Spinal cord (tissue), 10 donors: ENCODE measurements at places on chromosomes 2 and 18.

DNA sequence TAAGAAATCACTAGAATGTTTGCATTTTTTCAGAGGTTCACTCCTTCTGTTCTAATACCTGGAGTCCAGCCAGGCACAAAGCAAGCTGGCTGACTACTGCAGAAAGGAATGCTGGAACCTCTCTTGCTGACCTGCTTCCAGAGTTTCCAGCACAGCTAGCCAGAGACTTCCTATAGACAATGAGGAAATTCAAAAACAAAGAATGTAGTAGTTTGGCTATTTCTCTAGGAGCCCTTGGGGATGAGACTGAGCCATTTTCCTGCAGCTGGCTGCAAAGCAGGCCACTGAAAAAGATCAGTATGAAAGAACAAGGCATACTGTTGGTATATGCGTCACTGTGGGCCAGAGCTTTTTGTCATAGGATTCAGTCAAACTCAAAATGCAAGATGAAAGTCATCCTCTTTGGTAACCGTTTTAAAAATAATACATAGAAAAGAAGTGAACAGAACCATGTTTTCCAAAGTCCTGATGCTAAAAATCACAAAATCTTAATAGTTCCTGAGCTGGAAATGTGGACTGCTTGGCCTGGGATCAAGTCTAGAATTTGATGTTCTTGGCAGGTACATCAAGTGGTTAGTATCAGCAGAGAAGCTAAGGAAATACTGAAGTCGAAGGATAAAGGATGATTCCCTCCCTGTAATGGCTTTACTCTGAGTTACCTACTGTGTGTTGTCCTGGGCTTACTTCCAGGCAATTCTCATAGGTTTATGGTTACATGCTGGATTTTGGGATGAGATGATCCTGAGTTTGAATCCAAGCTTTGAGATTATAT is 9.0 kb upstream of the DSEL start:
- no peak for DNase-seq

DNA sequence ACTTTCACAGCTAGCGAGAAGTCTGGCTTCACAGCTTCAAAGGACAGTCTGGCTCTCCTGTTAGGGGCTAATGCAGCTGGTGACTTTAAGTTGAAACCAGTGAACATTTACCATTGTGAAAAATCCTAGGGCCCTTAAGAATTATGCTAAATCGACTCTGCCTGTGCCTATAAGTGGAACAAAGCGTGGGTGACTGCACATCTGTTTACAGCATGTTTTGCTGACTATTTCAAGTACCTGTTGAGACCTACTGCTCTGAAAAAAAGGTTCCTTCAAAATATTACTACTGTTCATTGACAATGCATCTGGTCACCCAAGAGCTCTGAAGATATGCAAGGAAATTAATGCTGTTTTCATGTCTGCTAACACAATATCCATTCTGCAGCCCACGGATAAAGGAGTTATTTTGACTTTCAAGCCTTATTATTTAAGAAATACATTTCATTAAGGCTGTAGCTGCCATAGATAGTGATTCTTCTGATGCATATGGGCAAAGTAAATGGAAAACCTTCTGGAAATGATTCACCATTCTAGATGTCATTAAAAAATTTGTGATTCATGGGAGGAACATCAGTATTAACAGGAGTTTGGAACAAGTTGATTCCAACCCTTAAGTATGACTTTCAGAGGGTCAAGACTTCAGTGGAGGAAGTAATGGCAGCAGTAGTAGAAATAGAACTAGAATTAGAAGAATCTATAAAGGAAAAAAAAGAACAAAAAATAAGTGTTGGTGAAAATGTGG is 48.9 kb downstream of the POLR1A start:
- no peak for DNase-seq

- DNase-seq: no peak
Observed at GRCh38 chr2:121355488-121355887, 70.5 kb upstream of the TFCP2L1 start.

- DNase-seq: no peak
Observed at GRCh38 chr2:11980809-11981208, 234.4 kb downstream of the LPIN1 start.

DNA sequence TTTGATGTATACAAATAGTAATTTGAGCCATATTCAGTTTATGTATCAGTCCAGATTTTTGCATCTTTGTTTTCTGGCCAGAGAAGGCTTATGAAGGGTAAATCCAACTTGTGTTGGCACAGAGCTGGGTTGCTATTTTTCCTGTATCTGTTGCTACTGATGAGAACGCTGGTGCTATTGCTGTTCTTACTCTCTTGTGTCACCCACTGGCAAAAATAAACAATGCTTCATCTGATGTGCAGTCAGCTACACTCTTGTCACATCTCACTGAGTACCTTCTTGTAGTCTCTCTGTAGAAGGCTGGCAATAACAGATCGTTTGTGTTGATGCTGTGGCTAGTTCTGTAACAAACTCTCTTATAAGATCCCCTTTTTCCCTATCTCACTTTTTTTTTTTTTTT is 323.4 kb downstream of the CDH19 start:
- DNase-seq: no peak

GRCh38 chr2:109720380-109721106 is 73.6 kb upstream of the RGPD5 start:
- no peak for DNase-seq

- no peak for DNase-seq
Observed at GRCh38 chr2:237691029-237691907, 63.9 kb downstream of the LRRFIP1 start.

DNA sequence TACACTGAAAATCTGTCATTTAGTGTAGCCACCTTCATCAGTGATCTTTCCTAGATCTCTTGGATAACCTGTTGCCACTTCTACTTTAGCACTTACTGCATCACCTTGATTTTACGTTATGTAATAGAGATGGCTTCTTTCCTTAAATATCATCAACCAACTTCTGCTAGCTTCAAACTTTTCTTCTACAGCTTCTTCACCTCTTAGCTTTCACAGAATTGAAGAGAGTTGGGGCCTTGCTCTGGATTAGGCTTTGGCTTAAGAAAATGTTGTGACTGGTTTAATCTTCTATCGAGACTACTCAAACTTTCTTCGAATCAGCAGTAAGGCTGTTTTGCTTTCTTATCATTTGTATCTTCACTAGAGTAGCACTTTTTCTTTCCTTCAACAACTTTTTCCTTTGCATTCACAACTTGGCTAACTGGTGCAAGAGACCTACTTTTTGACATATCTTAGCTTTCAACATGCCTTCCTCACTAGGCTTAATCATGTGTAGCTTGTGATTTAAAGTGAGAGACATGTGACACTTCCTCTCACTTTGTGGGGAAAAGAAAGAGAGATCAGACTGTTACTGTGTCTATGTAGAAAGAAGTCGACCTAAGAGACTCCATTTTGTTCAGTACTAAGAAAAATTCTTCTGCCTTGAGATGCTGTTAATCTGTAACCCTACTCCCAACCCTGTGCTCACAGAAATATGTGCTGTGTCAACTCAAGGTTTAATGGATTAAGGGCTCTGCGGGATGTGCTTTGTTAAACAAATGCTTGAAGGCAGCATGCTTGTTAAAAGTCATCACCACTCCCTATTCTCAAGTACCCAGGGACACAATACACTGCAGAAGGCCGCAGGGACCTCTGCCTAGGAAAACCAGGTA is 99.6 kb downstream of the ATL2 start:
- no peak for DNase-seq

DNA sequence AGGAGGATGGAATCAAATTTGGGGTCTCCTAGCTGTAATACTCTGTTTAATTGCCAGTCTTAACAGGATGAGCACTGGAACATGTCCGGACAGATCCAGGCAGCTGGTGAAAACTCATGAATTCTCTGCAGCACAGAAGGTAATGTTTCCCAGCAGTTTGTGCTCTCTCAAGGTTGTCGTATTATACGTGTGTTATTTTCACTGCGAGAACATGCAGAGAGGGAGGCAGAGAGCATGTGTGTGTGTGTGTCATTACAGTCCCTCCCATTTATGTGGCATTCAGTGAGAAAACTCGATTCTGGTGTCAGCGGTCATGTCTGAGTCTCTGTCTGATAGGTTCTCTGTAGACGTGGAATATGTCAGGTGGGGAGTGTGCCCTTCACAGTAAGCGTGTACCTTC is 150.2 kb upstream of the POU3F3 start:
- DNase-seq: peak; percentile 35

DNA sequence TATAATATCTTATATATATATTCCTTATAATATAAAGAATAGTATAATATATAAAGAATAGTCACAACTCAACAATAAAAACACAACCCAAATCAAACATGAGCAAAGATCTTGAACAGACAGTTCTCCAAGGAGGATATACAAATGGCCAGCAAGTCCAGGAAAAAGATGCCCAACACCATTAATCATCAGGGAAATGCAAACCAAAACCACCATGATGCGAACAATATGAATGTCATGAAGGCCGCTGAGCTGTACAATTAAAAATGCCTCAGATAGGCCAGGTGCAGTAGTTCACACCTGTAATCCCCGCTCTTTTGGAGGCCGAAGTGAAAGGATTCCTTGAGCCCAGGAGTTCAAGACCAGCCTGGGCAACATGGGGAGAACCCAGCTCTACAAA is 58.9 kb downstream of the SLC35F5 start:
- DNase-seq: no peak

DNA sequence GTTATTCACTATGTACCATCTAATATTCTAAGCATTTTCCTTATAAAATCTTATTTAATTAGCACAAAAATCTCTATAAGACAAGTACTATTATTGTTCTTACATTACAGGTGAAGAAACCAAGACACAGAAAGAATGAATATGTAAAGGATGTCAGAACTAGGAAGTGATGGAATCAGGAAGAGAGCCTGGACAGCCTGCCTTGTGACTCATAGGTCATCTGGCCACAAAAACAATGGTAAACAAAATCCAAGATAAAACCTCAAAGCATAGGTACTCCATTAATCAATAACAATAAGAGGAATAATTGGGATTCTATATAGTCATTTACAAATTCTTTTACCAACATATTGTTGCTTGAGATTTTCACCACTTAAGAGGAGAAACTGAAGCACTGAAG is 505.4 kb upstream of the PIK3C3 start:
- no peak for DNase-seq

GRCh38 chr2:233428008-233428407 is 73.7 kb downstream of the DGKD start:
- DNase-seq: no peak

GRCh38 chr18:21604671-21605070 is 4.2 kb upstream of the ESCO1 start:
- DNase-seq: no peak

DNA sequence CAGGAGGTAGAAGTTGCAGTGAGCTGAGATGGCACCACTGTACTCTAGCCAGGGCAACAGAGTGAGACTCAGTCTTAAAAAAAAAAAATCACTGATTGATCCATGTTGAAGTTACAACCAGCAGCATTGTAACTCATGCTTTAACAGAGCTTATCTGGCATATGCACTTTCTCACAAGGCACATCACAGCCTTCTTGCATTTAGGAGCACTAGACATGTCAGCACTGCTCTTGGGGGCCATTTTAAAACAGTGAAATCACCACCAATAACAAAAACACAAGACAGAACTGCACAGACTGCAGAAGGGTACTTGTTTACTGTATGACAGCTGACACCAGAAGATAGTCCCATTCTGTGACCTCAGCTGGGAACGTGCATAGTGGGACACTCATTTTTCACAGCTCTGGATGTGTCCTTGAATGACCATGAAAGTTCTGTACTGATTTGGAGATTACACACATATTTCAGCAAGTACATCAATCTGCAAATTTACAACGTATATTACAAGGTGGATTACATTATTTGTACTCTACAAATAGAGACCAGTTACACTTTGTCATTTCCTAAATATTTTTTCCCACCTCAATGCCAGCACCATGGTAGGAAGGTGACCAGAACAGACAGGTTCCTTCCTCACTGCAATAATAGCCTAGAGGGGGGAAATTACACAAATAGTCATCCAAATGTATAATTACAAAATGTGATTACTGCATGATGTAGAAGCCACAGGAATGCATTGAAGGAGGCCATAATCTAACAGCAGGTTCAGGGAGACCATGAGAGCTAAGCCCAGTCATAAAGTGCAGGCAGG is 35.1 kb downstream of the CCBE1 start:
- no peak for DNase-seq

GRCh38 chr2:98809116-98809515 is 78.2 kb upstream of the MGAT4A start:
- DNase-seq: no peak

DNA sequence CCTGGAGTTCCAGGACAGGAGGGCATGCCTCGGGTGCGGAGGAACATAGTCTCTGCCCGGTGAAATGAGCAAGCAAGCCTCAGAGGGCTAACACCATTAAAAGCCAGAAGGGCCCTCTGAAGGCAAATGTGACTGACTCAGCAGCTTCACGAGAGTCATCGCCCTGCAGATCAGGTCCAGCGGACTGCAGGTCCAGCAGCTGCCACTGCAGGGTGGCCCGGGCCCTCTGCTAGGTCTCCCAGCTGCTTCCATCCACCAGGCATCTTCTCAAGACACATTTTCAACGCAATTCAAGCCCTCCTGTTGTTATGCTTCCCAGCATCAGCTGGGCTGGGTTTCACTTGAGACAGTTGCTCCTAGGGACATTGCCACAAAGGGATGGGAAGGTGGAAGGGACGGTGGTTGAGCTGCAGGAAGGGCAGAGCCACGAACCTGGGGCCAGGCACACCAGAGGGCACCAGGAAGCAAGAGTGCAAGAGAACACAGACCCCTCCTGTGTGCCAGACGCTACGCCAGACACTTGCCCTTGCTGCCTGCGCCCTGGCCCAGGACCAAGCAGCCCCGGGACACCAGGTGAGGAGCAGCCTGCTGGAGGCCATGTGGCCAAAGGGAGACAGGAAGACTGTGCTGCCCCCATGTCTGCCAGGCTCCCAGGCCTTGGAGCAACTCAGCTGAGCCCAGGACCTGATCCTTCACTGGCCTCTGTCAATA is 173.0 kb downstream of the HDAC4 start:
- DNase-seq: no peak

DNA sequence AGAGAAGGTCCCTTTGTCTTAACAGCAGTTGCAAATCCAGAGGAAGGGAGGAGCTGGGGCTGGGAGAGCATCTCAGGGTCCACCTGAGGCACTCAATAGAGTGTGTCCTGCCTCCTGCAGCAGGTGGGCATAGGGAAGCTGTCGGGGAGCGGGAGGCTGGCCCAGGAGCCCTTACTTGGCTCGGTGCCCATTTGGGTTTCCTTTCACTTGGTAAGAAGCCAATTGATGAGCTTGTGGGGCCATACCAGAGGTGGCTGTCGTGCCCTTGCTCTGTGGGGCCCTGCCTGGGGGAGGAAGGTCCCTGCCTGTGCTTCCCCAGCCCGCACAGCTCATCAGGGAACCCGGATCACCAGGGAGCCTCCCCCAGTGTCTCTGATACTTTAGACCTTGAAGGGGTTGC is 229.7 kb downstream of the DYSF start:
- no peak for DNase-seq

GRCh38 chr18:56853961-56854360 is 202.8 kb downstream of the WDR7 start:
- DNase-seq: no peak

GRCh38 chr2:160784034-160784433 is 290.4 kb upstream of the RBMS1 start:
- DNase-seq: no peak
